ENCODE measurements at places on chromosomes 4 and X. TPM values are rescaled to one million over a fixed set of nuclear protein-coding genes. Genes with fewer than 3 reads are reported as not detected.

FGD1 gene
- total RNA-seq = 19.2 TPM

GLOD5 gene
- not detected for total RNA-seq

LRRC66 gene
- total RNA-seq = 0.09 TPM

PRSS12 gene
- 5.4 TPM for total RNA-seq

DNA sequence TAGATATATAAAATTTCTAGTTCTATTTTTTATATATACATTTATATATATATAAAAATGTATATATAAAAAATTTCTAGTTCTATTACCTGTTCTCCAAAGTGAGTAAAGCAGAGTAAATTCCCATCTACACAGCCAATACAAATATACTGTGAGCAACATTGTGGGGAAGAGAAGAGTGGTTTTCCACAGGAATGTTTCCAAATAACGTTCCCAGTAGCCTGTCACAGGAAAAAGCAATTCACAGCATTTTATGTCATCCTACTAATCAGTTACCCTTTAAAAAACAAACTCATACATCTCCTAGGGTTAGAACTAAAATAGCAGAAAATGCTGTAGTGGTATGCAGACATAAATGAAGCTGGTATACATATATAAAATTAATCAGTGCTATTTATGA lies 44.5 kb downstream of the AASDH start:
- H3K27ac ChIP-seq = no peak overlapping the region
- H3K4me1 ChIP-seq = no peaks in the 10 kb centered on the region
- H3K4me3 ChIP-seq = no peak overlapping the region
- no peaks in the 10 kb centered on the region for H3K27me3 ChIP-seq
- no peak for DNase-seq

GRCh38 chr4:82774711-82775171 lies 23.9 kb downstream of the SCD5 start:
- no peaks in the 10 kb centered on the region for H3K4me1 ChIP-seq
- H3K36me3 ChIP-seq = no peaks in the 10 kb centered on the region
- peak; percentile 21 for DNase-seq
- no peak overlapping the region for H3K27ac ChIP-seq

DNA sequence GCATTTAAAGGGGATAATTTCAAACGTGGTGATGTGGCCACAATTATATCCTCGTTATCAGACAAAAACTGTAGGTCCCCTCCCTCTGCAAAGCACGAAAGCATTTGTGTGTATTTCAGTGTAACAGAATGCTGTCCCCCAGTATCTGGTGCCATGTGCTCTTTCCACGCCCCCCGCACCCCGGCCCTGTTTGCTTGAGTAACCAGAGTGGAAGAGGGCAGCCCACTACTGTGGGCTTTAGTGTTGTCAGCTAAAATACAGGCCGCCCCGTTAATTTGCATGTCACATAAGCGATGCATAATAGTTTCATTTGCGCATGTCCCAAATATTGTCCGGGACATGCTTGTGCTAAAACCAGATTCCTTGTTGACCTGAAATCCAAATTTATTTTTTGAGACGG lies 110.1 kb downstream of the PHKA2 start:
- no peak overlapping the region for H3K27ac ChIP-seq
- H3K4me3 ChIP-seq = no peak overlapping the region
- peaks cover 4% of the 10 kb centered on the region for H3K36me3 ChIP-seq
- H3K4me1 ChIP-seq = no peaks in the 10 kb centered on the region

DNA sequence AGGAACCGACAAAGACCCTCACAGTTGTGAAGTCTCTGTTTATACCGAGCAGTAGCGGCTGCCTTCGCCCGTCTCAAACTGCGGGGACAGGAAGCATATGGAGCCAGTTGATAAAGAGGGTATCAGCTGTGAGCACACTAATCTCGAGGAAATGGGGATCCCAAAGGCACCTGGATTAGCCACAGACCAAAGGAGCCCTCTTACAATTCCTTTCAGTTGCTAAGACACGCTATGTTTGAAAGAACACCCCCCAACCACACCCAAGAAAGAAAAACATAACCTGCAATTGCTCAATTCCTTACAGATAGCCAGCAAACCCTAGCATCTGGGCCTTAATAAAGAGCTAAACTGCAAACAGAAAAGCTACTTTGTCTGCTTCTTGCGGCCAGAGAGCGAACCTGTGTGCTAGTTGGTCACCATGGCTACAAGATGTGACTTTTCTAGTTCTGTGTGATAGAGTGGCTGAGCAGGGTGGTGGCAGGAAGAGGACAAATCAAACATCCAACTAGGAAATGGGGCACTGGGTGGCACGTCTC lies 23.3 kb upstream of the CHRNA9 start:
- DNase-seq = no peak
- H3K4me1 ChIP-seq = peaks cover 9% of the 10 kb centered on the region
- H3K4me3 ChIP-seq = no peak overlapping the region
- H3K36me3 ChIP-seq = no peaks in the 10 kb centered on the region

GRCh38 chr4:107725281-107725859 lies 5.3 kb upstream of the PAPSS1 start:
- DNase-seq = no peak
- no peaks in the 10 kb centered on the region for H3K4me1 ChIP-seq
- H3K36me3 ChIP-seq = no peaks in the 10 kb centered on the region
- no peak overlapping the region for H3K27ac ChIP-seq
- no peak overlapping the region for H3K4me3 ChIP-seq

- H3K4me1 ChIP-seq = peaks cover 5% of the 10 kb centered on the region
- no peaks in the 10 kb centered on the region for H3K27me3 ChIP-seq
- no peak overlapping the region for H3K4me3 ChIP-seq
- H3K27ac ChIP-seq = no peak overlapping the region
- H3K36me3 ChIP-seq = no peaks in the 10 kb centered on the region
- peak; percentile 49 for DNase-seq
Measured at GRCh38 chr4:40228497-40229365, 31.9 kb downstream of the RHOH start.

GRCh38 chr4:183098019-183098722 lies 886 bp upstream of the WWC2 start:
- peak overlapping the region; percentile 90 for H3K4me3 ChIP-seq
- peak; percentile 65 for DNase-seq
- H3K4me1 ChIP-seq = peaks cover 6% of the 10 kb centered on the region
- no peaks in the 10 kb centered on the region for H3K27me3 ChIP-seq

DNA sequence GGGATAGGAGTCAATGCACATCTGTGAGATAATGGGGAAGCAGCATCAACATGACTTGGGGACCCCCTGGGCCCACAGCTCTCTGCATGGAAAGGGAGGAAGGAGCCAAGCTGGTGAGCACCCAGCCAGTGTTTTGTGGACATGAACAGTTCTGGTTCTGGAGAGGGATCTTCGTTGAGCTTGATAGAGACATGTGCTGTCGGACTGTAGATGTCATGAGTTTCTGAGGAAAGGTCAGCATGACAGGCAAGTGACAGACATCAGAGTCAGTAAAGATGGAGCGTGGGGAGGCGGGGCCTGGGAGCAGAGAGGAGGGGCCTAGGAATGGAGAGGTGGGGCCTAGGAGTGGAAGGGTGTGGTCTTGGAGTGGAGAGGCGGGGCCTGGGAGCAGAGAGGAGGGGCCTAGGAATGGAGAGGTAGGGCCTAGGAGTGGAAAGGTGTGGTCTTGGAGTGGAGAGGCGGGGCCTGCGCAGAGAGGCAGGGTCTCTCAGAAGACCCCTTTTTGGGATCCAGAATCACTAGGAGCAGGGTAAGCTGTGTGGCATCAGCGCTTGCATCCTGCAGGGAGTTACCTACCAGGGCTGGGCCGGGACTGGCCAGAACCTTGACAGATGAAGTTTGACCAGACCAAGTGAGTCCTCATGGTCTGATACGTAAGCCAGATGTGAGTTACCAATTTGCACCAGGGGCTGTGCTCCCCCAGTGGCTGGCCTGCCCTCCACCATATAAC lies 33.7 kb downstream of the PIGG start:
- peaks cover 59% of the 10 kb centered on the region for H3K36me3 ChIP-seq
- no peaks in the 10 kb centered on the region for H3K4me1 ChIP-seq
- no peak overlapping the region for H3K27ac ChIP-seq
- no peak for DNase-seq
- H3K4me3 ChIP-seq = no peak overlapping the region

DNA sequence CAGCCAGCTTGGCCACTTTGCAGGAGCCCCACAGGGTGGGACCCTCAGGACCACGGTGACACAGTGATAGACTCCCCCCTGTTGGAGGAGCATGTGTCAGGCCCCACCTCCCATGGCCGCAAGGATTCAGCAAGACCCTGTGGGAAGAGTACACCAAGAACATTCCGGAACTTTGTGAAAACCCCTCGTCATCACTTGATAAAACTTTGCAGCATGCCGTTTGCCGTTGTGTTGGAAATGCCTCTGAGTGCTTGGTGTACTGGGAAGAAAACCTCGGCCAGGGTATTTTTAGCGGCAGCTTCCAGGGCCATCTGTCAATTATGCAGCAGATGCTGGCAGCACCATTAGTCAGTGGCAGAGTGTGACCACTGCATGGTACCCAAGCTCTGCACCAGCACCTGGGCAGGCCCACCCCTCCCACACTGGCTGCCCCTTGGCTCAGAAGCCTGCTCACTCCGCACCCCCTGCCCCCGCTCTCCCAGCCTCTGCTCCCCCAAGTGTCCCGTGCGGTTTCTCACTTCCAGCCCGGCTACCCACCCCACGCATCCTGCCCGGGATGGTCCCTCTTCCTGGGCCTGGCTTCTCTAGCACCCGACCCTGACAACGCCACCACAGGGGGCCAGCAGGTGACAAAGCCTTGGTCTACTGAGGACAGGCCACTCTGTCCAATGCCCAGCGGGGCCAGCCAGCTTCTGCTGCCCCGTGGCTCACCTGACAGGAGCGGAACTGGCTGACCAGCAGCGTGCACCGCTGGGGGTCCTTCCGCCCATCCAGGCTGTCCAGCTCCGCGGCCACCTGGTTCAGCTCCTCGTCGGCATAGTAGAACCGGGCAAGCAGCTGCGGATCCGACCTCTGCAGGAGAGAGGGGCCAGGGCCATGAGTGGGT lies 65.0 kb downstream of the ZFYVE28 start:
- DNase-seq = peak; percentile 28
- H3K36me3 ChIP-seq = no peaks in the 10 kb centered on the region
- no peaks in the 10 kb centered on the region for H3K27me3 ChIP-seq
- H3K4me1 ChIP-seq = no peaks in the 10 kb centered on the region
- H3K27ac ChIP-seq = no peak overlapping the region

GRCh38 chrX:148698221-148698620 lies 197.8 kb downstream of the AFF2 start:
- no peak overlapping the region for H3K27ac ChIP-seq
- no peaks in the 10 kb centered on the region for H3K27me3 ChIP-seq
- H3K36me3 ChIP-seq = peaks cover 4% of the 10 kb centered on the region
- no peak overlapping the region for H3K4me3 ChIP-seq
- no peaks in the 10 kb centered on the region for H3K4me1 ChIP-seq

DNA sequence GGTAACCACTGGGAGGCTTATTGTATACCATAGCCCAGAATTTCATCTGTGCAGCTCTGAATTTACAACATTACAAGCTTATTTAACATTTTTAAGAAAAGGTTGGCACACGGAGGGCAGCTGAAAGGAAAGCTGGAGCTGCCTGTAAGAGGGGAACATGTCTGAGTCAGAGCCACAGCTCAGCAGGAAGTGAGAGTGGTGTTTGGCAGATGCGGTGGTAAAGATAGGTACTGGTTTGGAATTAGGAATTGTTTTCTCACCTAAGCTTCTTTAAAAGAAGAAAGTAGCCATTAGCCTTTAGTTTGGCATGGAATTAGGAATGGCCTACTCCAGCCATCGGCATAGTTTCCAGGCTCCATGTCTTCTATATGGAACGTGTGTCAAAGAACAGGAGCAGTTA lies 172.5 kb upstream of the ANXA3 start:
- no peak overlapping the region for H3K4me3 ChIP-seq
- peaks cover 49% of the 10 kb centered on the region for H3K36me3 ChIP-seq
- H3K4me1 ChIP-seq = no peaks in the 10 kb centered on the region
- H3K27ac ChIP-seq = no peak overlapping the region
- DNase-seq = no peak

DNA sequence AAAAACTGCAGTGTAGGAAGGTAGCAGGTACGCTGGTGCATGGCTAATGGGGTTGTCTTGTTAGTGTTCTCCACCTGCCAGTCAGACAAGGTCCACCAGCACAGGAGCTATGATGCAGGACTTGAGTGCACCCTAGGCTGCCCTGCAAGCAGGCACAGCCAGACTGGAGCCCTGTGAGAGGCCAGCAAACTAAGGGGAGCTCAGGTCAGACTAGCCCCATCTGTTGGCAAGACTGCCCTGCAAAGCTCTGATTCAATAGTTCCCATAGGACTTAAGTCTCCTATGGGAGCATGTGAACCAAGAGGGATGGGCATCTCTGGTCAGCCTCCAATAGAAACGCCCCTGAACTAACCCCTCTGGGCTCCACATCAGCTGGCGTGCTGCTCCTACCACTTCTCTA lies 1307.3 kb downstream of the C4orf33 start:
- no peaks in the 10 kb centered on the region for H3K36me3 ChIP-seq
- H3K4me3 ChIP-seq = no peak overlapping the region
- peak; percentile 58 for DNase-seq
- no peaks in the 10 kb centered on the region for H3K4me1 ChIP-seq
- H3K27me3 ChIP-seq = no peaks in the 10 kb centered on the region

GRCh38 chr4:138204507-138204906 lies 37.6 kb downstream of the SLC7A11 start:
- no peaks in the 10 kb centered on the region for H3K27me3 ChIP-seq
- no peak for DNase-seq
- H3K4me3 ChIP-seq = no peak overlapping the region
- no peaks in the 10 kb centered on the region for H3K4me1 ChIP-seq

- DNase-seq = no peak
- H3K4me1 ChIP-seq = no peaks in the 10 kb centered on the region
- H3K4me3 ChIP-seq = no peak overlapping the region
- no peaks in the 10 kb centered on the region for H3K36me3 ChIP-seq
- H3K27me3 ChIP-seq = no peaks in the 10 kb centered on the region
Measured at GRCh38 chrX:47749185-47749967, 87.3 kb upstream of the ZNF81 start.

GRCh38 chrX:133337250-133337649 lies 78.0 kb downstream of the GPC4 start:
- DNase-seq = no peak
- H3K4me3 ChIP-seq = no peak overlapping the region
- H3K4me1 ChIP-seq = no peaks in the 10 kb centered on the region
- H3K27ac ChIP-seq = no peak overlapping the region

Data from H9 (cell line).